Bronchial smooth muscle cell (primary cell): ENCODE measurements at places on chromosomes 3 and 15. TPM values are rescaled to one million over a fixed set of nuclear protein-coding genes. Genes with fewer than 3 reads are reported as not detected.

GOLGA6L4 gene
- 0.86 and 1.1 TPM in 2 replicates for total RNA-seq

DIS3L gene
- total RNA-seq: 22.4 and 34.1 TPM in 2 replicates

LINS1 gene
- total RNA-seq: 6.1 and 6.3 TPM in 2 replicates

MCF2L2 gene
- 0.09 and 0.32 TPM in 2 replicates for total RNA-seq

SATB1 gene
- 12.1 and 15.2 TPM in 2 replicates for total RNA-seq

CIAO2A gene
- total RNA-seq: 34.3 and 82.7 TPM in 2 replicates

ILDR1 gene
- under 0.01 TPM in 1 of 2 replicates, not detected in the other for total RNA-seq

NPRL2 gene
- 22.5 and 30.1 TPM in 2 replicates for total RNA-seq

ZCWPW2 gene
- 0.69 and 1.1 TPM in 2 replicates for total RNA-seq

MCTP2 gene
- total RNA-seq: 4.1 and 4.3 TPM in 2 replicates

TIGIT gene
- total RNA-seq: 0.32 TPM in 1 of 2 replicates, not detected in the other

FAM43A gene
- total RNA-seq: 7.7 and 15.5 TPM in 2 replicates

C3orf49 gene
- total RNA-seq: not detected in 2 replicates

ADGRG7 gene
- not detected in 2 replicates for total RNA-seq

ARNT2 gene
- 1.3 and 3.9 TPM in 2 replicates for total RNA-seq

LDHAL6B gene
- not detected in 2 replicates for total RNA-seq

FETUB gene
- total RNA-seq: not detected in 2 replicates

CNBP gene
- 253 and 321 TPM in 2 replicates for total RNA-seq

GOLGA8J gene
- total RNA-seq: 0.09 TPM in 1 of 2 replicates, not detected in the other

DOCK3 gene
- 0.09 and 0.16 TPM in 2 replicates for total RNA-seq

MYH15 gene
- total RNA-seq: 0.86 and 0.95 TPM in 2 replicates

GABRA5 gene
- total RNA-seq: not detected in 2 replicates

CDHR4 gene
- total RNA-seq: 0.16 and 0.43 TPM in 2 replicates

PARL gene
- total RNA-seq: 30.7 and 45.6 TPM in 2 replicates

CNTN6 gene
- not detected in 2 replicates for total RNA-seq

KLHL6 gene
- total RNA-seq: under 0.01 TPM in 1 of 2 replicates, not detected in the other

CADPS gene
- total RNA-seq: 2.4 and 19.2 TPM in 2 replicates

GOLGA8G gene
- total RNA-seq: not detected in 2 replicates

CHDH gene
- total RNA-seq: 0.09 and 0.16 TPM in 2 replicates

SERPINI2 gene
- total RNA-seq: not detected in 2 replicates
